ENCODE measurements at places on chromosomes 2 and 18.
A peak's percentile ranks its signal among the peaks of the same experiment; 100 is the strongest.

- H3K4me1 ChIP-seq = peaks cover 15% of the 10 kb centered on the region
- no peaks in the 10 kb centered on the region for H3K27me3 ChIP-seq
- no peaks in the 10 kb centered on the region for H3K36me3 ChIP-seq
- DNase-seq = peak; percentile 19
- H3K4me3 ChIP-seq = no peak overlapping the region
Observed at GRCh38 chr2:177474998-177475397, 82.4 kb downstream of the AGPS start.

DNA sequence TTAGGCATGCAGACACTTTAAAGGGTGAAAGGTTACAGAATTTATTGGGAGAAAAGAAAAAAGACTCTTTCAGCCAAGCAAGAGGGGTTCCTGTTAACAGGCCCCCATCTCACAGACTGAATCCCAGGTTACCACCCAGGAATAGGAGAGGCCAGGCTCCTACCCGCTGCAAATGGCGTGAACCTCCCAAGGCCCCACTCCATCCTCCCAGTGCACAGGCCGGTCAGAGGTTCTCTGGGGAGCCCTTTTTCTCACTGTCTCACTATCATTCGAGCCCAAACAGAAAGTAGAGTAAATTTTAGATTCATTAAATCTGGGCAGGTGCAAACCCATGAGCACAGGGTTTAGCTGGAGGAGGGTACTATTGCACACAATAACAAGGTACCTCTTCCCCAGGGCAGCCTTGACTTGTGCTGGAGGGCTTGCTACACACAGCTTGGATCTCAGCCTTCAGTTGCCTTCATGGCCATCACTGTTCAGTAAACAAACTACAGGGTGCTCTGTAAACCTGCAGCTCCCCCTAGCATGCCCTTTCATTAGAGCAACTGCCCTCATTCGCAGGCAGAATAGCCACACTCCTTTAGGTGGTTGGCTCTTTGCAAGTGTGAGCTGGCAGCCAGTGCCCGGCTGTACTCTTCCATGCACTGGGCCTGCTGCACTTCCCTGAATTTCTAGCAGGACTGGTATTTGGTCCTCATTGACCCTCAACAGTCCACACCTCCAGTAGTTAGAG, 7.3 kb upstream of the PLEK start:
- no peak overlapping the region for H3K27ac ChIP-seq
- H3K27me3 ChIP-seq = no peaks in the 10 kb centered on the region
- no peak overlapping the region for H3K4me3 ChIP-seq
- H3K36me3 ChIP-seq = no peaks in the 10 kb centered on the region
- no peaks in the 10 kb centered on the region for H3K4me1 ChIP-seq

GRCh38 chr18:36217348-36217747, 30.1 kb downstream of the MOCOS start:
- DNase-seq = no peak
- H3K27me3 ChIP-seq = no peaks in the 10 kb centered on the region
- H3K4me3 ChIP-seq = no peak overlapping the region
- H3K4me1 ChIP-seq = no peaks in the 10 kb centered on the region

DNA sequence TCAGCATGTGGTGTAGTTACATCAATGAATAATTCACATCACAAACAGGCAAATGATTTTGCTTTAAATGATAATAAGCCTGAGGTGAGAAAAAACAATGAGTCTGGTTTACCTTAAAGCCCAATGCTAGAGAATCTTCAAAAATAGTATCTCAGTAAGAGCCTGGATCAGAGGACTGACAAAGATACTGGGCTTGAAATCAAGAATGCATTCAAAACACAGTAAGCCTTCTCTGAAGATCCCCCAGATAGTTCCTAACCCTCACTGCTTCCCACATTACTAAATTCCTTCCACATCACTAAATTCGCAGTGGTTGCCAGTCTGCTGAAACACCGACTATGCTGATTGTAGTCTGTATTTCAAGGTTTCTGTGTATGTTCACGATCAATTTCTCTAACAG, 514.9 kb downstream of the SUCLG1 start:
- no peaks in the 10 kb centered on the region for H3K36me3 ChIP-seq
- H3K4me1 ChIP-seq = no peaks in the 10 kb centered on the region
- DNase-seq = no peak
- H3K4me3 ChIP-seq = no peak overlapping the region
- no peaks in the 10 kb centered on the region for H3K27me3 ChIP-seq
- no peak overlapping the region for H3K27ac ChIP-seq

GRCh38 chr2:205931388-205931787, 154.6 kb downstream of the INO80D start:
- no peaks in the 10 kb centered on the region for H3K4me1 ChIP-seq
- H3K36me3 ChIP-seq = no peaks in the 10 kb centered on the region
- H3K27me3 ChIP-seq = peaks cover 16% of the 10 kb centered on the region
- DNase-seq = no peak
- H3K4me3 ChIP-seq = no peak overlapping the region

Measured in HCT116 (cell line).